ENCODE measurements at places on chromosomes 2 and 18.

GRCh38 chr2:140164449-140164848 is 1384.3 kb upstream of the NXPH2 start:
- DNase-seq = no peak

- DNase-seq = no peak
Observed at GRCh38 chr2:41420872-41421271, 626.9 kb upstream of the PKDCC start.

DNA sequence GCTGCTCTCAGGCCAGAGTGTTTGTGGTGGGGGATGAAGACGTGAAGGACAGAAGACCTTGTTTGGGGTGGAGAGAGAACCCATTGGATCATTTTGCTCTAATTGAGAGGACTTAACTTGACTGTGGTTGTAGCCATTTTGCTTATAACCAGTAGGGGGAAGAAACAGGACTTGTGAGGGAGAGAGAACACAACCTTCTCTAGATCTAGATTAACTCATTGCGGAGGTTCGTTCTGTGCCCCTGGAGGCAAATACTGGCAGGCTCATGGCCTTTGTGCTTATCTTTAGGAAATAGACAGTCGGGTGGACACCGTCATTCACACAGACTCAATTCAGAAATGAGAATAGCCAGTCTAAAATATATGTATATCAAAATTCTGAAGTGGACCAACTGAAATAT is 147.0 kb upstream of the LHCGR start:
- no peak for DNase-seq

DNA sequence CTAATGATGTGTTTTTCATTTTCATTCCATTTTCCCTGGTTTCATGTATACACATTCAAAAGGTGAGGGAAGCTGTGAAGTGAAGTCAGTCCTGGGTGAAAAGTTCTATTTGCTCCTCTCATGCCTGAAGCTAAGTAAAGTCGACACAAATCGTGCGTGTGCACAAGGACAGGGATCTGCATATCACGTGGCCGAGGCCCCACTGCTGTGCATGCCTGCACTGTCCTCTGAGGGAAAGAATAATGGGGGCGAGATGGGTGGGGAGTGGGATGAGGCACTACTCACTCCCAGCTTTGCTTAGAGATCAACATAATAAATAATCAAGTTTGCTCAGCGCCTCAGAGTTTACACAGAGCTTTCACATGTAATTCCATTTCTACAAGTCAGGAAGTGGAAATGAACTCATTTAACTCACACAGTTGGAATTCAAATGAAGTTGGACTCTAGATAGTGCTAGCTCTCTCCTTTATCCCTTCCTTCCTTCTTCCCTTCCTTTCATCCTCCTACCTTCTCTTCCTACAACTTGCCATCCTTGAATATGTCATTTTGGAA is 5.1 kb upstream of the PTPRM start:
- DNase-seq = no peak

GRCh38 chr2:70141212-70141901 is 49.5 kb downstream of the C2orf42 start:
- DNase-seq = no peak

DNA sequence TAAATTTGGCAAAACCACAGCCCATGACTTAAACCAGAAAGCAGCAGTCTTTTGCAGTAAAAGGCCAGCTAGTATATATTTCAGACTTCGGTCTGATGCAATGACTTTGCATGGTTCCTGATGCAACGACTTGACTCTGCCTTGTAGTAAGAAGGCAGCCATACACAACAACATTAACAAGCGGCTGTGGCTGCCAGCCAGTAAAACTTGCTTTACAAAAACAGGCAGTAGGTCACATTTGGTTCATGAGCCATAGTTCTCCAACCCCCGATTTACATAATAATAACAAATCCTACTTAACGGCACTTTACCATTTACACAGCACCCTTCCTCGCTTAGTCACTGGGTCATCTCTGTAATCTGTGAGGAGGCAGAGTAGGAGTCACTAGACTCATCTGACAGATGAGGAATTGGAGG is 410.3 kb downstream of the LRATD1 start:
- no peak for DNase-seq

GRCh38 chr2:24785671-24786321 is 7.4 kb downstream of the PTRHD1 start:
- DNase-seq = no peak

DNA sequence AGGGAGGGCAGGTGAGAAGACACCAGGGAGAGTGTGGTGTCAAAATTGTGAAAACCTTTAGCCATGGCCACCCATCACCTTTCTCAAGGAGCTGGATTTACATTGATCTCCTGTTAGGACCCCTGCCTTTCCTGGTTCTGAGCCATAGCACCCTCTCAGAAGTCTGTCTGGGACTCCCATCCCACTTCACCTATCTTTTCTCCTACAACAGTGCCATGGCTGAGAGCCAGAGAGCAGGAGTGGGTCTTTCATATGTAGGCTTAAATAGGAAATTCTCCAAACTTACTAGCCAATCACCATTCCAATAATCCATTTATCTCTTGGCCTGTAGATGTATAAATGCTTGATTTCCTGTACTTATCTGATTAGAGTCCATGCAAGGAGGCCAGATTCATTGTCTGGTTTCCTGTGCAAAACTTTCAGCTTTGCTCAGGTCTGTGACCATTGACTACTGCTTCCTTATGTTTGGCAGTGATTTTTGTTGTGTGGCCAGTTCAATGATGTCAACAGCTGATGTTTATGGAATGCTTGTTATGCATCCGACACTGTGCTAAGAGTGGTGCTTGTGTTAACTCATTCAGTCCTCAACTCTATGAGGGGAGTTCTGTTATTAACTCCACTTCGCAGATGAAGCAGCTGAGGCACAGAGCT is 57.6 kb upstream of the IGFBP5 start:
- DNase-seq = no peak

All from activated naive CD8-positive, alpha-beta T cell treated with anti-CD3 and anti-CD28 coated beads, Interleukin-2, amount 50 U/mL, for 16 hours (primary cell).